Endothelial cell (in vitro differentiated cells): ENCODE measurements at places on chromosomes 16 and 17.
A peak's percentile ranks its signal among the peaks of the same experiment; 100 is the strongest.

GRCh38 chr17:28718333-28719020, 809 bp upstream of the RAB34 start:
- DNase-seq: no peak

DNA sequence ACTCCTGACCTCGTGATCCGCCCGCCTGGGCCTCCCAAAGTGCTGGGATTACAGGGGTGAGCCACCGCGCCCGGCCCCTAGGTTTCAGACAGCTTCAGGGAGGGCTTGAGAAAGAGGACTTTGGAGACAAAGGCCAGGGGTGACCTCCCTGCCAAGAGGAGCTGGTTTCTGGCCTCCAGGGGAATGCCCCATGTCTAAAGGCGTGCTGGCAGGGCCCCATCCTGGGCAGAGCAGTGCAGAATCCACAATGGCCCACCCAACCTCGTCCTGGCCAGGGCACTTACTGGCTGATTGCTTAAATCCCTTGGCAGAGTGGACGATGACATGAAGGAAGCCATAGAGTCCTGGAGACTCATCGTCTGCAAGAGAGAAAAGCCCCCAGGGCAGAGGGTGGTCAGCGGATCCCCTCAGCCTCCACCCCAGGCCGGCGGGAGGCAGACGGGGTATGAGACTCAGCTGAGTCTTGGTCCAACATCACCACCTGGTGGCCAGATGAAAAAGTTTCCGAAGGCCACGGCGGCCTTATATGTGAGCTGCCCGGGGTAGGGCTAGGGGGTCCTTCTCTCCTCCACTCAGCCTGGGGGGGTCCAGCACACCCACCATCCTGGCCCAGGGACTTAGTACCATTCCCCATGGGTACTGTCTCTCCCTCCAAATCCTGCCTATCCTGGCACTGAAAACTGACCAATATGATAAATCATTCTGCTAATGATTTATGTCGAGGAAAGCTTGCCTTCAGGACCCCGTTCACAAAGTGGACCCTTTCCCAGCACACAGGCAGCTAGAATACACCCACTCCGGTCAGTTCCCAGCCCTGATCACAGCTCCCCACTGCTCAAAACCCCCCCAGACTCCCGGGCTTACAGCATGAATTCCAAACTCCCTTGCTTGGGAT, 59.1 kb downstream of the TIMM22 start:
- peak; percentile 71 for DNase-seq

- DNase-seq: no peak
Observed at GRCh38 chr16:50340578-50340977, 28.2 kb downstream of the BRD7 start.

- DNase-seq: no peak
Observed at GRCh38 chr17:35376245-35376644, 2.8 kb upstream of the SLFN11 start.

DNA sequence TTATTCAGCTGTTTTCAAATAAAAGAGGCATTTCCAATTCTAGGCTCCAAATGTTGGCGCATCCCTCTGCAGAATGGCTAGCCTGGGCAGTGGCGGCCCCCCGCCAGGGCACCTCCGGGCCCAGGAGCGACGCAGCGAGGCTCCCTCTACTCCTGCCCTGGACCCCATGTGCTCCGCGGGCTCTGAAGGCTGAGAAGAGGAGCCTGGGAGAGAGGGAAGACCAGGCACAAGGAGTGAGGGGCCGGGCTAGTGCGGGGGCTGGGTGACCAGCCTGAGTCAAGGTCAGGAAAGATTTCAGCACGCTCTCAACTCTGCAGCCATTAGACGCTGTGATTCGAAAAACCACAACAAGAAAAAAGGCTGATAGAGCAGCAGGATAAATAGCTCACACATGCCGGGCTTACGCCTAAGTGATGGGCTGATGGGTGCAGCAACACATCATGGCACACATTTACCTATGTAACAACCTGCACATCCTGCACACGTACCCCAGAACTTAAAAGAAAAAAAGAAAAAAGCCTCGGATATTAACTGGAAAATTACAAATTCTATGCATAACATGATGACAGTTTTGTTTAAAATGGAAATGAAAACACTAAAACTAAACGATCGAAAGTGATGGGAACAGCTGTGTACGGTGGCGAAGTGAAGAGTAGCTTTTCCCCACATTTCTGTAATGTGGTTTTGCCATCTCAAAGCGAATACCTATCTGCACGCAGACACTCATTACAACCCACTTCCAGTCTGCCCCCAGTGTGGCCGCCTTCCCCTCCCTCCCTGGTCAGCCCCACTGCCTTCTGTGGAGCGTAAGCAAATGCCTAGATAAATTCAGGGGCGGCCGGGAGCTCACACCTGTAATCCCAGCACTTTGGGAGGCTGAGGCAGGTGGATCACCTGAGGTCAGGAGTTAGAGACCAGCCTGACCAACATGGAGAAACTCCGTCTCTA, 44.4 kb downstream of the MAP1LC3B start:
- no peak for DNase-seq

- DNase-seq: no peak
Observed at GRCh38 chr17:68605914-68606313, 4.7 kb upstream of the FAM20A start.

GRCh38 chr17:41171886-41172285, 3.9 kb upstream of the KRTAP4-3 start:
- no peak for DNase-seq
